ENCODE measurements at places on chromosomes 2 and 18.
A peak's percentile ranks its signal among the peaks of the same experiment; 100 is the strongest.

DNA sequence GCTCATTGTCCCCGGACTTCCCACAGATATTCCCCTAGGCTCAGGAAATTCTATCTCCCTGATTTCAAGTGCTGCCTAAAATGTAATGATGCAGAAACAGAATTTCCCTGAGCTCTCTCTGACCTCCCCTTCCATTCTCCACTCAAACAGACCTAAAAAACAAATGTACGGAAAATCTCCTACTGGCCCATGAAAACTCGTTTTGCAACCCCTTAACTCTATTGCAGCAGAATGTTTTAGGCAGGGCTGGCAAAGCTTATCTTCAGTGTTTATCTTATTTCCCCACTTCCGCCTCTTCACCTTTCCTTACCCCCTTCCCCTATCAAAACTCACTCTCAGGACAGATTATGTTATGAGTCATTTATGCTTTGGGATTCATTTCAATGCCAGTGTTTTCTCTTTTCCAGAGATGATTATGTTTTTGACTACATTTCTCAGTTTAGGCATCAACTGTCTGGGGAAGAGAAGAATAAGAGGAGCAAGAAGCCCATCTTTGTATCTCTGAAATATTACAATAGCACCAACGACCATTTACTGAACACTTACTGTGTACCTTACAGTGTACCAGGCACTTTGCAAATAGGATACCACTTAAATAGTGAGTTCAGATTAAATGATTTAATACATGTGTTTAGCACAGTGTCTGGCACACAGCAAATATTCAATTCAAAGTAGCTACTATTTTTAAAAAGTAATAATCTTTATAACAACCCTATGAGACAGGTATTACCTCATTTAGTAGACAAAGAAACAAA, 53.9 kb upstream of the STPG4 start:
- no peak for DNase-seq

DNA sequence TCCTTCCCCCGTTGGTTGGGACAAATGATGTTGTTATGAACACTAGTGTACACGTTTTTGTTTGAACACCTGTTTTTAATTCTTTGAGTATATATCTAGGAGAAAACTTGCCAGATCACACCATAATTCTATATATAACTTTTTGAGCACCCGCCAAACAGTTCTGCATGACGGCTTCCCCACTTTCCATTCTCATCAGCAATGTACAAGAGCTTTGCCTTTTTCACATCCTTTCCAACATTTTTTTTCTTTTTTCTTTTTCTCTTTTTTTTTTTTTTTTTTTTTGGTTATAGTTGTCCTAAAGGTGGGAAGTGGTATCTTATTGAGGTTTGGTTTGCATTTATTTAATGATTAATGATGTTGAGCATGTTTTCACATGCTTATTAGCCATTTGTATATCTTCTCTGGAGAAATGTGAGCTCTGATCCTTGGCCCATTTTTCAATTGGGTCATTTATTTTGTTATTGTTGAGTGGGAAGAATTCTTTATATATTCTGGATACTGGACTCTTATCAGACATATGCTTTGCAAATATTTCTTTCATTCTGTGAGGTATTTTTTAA, 86.9 kb upstream of the ZC3H15 start:
- no peak for DNase-seq

DNA sequence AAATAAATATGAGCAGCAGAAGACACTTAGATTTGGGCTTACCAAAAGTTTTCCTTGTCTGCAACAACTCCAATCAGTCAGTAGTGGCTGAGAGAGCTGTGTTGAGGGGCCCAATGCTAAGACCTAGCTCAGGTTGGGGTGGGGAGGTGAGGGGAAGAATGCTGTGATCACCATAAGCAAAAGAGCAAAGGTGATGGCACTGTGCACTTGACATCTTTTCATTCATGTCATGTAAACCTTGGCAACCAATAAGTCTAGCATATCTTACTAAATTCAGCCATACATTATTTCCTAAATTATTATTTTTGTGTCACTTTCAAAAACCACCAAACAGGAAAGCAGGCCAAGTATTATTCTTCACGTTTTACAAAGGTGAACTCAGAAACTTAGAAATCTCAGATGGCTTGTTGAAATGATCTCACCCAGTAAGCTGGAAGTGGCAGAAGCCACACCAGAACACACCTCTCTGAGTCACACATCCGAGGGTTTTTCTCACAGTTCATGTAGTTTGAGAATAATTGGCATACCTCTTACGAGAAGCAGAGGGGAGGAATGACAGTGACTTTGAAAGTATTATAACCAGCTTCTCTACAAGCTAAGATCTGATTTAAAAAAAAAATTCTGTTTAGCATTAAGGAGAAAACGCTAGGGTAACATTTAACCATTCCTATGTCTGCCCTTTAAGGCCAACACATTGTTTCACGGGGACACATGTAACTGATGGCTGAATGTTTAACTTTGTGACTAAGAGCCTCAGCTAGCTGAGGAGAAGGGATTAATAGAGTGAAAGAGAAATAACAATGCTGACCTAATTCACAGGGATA, 43.3 kb upstream of the SETBP1 start:
- no peak for DNase-seq

DNA sequence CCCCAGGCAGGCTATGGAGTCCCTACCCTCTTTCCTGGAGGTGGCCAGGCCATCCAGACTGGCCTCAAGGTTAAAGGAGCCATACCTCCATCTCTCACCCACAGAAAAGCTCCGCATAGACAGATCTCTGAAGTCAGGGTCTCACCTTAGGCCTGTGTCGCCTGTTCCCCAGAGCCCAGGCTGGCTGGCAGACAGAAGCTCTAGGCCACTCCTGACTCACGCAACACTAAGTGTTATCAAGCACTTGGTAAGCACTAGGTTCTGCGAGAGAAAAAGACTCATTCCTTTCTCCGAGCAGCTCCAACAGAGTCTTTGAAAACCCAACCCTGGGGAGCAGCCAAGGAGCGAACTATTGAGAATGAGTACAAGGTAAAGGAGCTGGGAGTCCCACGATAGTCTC, 6.1 kb downstream of the SMAD7 start:
- no peak for DNase-seq

DNA sequence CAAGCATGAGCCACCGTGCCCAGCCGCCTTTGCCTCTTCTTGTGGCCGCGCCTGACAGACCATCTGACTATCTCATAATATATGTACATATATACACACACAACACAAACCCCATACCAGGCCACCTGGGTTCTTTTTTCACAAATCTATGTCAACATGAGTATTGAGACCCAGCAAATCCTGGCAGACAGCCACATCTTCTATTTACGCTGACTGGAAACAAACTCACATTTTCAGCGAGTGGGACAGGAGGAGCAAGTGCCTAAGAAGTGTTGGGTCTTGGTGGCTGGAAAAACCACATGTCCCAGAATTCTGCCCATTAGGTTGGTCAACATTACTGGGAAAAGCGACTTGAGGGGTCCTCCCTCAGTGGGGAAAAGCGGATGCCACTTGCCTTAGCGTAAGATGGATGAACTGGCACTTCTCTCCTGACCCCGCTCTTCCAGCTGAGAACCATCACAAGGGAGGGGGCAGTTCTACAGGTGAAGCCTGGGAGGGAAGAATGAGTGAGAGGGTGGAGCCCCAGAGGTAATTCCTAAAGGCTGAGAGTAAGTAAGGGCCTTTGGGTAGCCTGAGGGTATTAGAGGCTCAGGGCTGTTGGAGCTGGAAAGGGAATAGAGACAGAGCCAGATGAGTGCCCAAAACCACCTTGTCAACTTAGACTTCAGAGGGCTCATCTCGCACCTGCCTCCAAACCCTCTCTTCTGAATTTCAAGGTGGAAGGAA, 1.9 kb downstream of the SCYGR3 start:
- DNase-seq, result no peak

GRCh38 chr2:37982147-37982582, 57.1 kb downstream of the RMDN2 start:
- peak; percentile 18 for DNase-seq

- no peak for DNase-seq
Observed at GRCh38 chr2:200455958-200456421, 53.9 kb downstream of the KCTD18 start.

DNA sequence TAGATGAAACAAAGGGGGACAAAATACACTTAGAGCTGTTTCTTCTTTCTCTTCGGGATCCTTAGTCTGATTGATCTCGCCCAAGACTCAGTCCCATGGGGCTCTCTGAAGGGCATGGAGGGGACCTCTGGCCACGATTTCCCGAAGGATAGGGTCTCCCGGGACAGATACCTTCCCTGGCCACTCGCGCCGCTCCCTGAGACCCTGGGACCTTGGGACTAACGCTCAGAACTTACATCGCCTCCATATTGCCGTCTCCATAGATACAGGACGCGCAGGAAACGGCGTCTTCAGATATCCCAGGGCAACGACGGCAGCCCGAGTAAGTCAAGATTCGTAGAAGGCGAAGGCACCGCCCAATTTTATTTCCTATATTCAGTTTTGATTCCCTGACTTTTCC, at the start of gene CFAP65:
CFAP65 (minus strand) TSS at position 265 of the 400 bp plus-strand sequence. CDS start 2,468 bp downstream, outside the sequence.
- no peak for DNase-seq

GRCh38 chr18:57436191-57436964, 1.2 kb downstream of the ONECUT2 start:
- DNase-seq, result no peak

DNA sequence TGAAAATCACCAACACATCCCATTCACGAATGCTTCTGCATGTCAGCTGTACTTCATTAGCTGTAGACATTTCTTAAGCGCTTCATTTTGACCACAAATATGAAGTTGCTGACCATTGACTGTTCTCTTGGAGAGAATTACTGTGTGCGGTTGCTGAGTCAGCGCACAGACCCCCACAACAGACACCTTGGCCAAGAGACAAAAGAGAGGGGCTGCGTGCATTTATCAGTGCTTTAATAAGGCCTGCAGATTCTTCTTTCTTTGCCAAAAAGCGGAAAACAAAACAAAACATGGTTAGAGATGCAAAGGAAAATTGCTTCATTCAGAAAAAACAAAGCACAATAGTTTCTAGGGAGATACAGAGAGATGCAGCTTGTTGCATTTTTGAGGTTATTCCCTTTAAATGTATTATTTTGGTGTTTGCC, 174.7 kb downstream of the ACKR3 start:
- DNase-seq, result peak; percentile 63

Data from amniotic stem cell (primary cell).